Urothelium cell line (cell line): ENCODE measurements at places on chromosomes 12 and 14.

GRCh38 chr12:93237235-93237915 lies 140.3 kb upstream of the NUDT4 start:
- no peak for DNase-seq

GRCh38 chr14:31842899-31843298 lies 234.2 kb upstream of the ARHGAP5 start:
- DNase-seq, result no peak

- no peak for DNase-seq
These were observed 41.0 kb downstream of the BDKRB1 start for GRCh38 chr14:96297000-96297399.

DNA sequence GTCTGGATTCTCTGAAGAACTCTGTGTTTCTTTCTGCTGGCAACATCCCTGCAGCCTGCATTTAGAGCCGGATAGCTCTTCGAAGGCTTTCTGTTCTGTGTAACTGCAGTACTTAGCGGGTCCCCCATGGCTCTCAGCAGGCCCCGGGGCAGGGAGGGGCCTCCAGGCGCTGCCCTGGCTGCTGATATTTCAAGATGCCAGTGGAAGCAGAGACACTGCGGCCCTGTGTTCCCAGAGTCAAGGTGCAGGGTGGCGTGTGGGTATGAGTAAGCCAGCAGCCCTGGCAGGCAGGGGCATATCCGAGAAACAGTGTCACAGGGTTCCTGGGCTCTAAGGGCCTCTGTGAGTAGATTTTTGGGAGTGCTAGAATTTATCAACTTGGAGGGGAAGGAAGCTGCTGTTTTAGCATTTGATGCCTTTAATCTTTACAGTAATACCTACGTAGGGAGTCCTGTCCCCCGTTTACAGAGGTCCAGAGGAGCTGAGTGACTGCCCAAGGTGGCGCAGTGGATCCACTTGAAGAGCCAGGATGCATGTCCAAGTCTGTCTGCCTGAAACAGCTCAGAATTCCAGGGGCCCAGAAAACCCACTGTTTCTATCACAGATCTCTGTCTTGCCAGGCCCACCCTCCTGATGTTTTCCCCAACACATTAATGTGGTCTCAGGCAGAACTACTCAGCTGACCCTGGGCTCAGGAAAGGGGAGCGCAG lies 16.2 kb downstream of the ESRRB start:
- DNase-seq, result no peak

DNA sequence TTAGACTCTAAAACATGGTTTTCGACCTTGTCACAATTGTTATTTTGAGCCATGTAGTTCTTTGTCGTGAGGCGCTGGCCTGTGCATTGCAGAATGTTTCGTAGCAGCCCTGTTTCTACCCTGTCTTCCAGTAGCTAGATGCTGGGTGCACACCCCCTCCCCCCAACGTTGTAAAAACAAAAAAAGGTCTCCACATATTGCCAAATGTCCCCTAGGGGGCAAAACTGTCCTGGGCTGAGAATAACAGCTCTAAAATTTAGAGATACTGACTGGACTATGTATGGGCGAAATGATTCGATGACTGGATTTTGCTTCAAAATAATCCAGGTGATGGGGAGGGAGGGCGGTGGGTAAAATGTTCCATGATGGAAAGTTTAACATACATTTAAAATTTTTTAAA lies 126.1 kb upstream of the FUT8 start:
- no peak for DNase-seq

DNA sequence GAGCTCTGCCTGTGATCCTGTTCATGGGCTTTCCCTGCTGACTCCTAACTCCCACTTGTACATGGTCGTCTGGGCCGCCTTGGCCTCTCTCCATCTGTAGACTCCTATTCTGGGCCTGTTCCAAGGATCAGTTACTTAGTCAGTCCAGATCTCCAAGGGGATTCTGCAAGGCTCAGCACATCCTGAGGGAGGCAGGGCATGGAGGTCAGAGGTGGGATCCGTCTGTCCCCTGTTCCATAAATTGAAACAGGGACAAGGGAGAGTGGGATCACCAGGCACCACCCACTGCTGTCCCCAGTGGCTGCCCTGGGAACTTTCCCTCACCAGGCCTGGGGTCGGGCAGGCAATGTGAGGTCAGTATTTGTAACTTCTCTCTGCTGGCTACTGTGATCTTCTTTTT lies 43.5 kb downstream of the KCTD10 start:
- no peak for DNase-seq

GRCh38 chr12:88623777-88624548 lies 43.7 kb upstream of the KITLG start:
- no peak for DNase-seq

- no peak for DNase-seq
These were observed 5.7 kb downstream of the TTC6 start for GRCh38 chr14:37600880-37601741.

DNA sequence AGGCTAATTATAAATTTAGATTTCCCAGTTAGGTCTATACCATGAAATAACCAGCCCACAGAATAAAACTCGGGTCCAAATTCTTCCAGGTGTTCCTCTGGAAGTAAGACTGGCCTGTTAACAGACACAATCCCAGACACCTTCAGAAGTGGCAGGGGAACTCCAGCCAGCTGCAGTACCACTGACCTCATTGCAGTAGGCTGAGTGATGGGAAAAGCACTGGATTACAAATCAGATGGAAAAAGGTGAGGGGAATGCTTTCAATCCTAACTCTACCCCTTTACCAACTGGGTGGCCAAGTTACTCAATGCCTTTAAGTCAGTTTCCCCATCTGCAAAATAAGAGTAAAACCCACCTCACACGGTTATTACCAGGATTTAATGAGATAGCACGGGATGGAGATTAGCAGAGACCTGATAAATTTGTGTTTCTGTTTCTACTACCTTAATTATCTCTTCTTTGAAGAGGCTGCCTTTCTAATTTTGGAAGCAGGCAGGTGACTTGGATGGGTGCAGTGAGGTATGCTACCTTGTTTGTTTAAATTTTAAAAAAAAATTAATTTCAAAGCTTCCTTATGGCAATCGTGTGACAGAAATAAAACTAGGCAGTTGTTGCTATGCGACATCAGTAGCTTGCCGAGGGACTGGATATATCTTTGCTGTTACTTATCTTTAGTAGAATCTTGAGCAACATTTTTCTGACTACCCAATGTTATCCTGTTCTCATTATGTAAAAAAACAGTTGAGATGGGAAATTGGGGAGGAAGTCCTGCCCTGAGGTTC lies 167.3 kb upstream of the GRIN2B start:
- DNase-seq, result no peak

DNA sequence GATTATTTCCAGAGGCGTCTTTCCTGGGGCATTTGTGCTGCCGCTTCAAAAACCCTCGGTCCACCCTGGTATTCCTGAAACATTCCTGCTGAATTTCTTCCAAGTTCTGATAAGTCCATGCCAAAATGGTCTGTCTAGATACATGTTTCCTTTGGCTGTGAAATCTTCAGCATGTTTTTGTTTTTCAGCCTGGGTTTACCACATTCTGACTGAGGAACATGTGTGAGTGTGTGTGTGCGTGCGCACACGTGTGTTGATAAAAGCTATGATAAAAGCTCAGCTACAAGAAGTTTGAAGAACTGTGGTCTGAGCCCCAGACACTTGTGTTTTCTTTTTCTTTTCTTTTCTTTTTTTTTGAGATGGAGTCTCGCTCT lies 22.4 kb downstream of the ANKRD9 start:
- DNase-seq, result no peak

DNA sequence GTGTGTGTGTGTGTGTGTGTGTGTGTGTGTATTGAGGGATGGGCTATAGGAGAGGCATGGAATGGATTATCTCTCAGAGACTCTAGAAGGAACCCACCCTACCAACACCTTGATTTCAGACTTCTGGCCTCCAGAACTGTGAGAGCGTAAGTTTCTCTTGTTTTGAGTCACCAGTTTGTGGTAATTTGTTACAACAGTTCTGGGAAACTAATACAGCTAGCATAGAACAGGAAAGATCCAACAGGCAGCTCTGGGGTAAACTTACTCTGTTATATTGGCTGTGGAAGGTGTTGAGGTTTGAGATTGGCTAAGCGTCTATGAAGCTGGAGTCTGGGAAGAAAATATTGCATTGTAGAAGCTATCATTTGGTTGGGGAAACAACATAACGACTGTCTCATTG lies 334.3 kb downstream of the AACS start:
- no peak for DNase-seq

DNA sequence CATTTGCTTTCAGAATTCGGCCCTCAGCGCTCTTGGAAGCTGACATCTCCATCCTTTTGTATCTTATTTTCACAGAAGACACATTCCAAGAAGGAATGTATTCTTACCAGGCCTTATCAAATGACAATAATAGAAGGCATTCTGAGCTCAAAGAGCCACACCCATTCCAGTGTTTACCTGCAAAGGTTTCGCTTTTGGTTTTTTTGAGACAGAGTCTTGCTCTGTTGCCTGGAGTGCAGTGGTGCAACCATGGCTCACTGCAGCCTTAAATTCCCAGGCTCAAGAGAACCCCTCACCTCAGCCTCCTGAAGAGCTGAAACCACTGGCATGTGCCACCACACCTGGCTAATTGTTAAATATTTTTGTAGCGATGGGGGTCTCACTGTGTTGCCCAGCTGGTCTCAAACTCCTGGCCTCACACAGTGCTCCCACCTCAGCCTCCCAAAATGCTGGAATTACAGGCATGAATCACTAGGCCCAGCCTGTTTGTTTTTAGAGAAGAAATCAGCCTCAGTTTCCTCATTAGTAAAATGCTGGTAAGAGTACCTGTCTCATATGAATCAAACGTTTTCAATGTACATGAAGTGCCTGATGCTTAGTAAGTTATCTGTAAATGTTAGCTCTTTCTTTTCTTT lies 69.2 kb downstream of the SLC6A12 start:
- no peak for DNase-seq

- DNase-seq, result no peak
These were observed 9.4 kb upstream of the ARID2 start for GRCh38 chr12:45720069-45720468.

GRCh38 chr12:26878661-26879119 lies 45.7 kb upstream of the ITPR2 start:
- no peak for DNase-seq

DNA sequence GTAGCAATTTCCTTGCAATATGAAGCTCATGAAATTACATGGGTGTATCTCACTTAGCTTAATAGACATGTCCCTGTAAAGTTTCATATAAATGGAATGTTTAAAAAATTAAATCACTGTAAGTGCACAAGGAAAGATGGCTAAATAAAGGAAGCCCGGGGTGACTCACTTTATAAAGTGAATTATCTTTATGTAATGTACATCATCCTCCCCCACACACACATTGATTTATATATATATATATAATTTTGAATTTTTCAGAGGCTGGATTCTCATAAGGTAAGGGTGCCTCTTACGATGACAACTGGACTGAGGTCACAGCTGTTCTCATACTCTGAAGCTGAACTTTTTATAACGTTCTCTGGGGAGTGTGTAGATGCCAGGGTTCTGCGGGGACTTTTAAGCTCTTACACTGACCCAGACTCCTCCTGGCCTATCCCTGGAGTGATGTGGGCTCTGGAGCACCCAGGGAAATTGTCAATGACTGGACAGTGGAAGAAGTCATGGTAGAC lies 108.7 kb upstream of the HIF1A start:
- no peak for DNase-seq

- no peak for DNase-seq
These were observed 328.0 kb downstream of the NRXN3 start for GRCh38 chr14:78498062-78498595.

DNA sequence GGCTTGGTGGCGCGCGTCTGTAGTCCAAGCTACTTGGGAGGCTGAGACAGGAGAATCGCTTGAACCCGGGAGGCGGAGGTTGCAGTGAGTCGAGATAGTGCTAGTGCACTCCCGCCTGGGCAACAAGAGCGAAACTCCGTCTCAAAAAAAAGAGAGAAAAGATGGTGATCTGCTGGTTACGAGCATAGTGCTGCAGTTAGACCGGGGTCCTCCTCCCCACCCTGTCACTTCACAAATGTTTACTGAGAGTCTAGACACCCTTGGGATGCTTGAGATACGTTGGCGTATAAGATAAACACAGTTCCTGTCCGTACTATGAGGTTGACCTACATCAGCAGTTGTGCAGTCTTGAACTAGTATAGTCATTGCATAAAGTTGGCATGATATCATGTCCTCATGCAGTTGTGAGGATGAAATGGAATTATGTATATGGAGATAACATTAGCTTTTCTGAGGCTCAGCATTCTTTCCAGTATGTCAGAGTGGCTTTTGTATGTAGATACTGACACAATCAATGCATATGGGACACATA lies 787 bp downstream of the ACAD10 start:
- DNase-seq, result no peak

GRCh38 chr14:90720832-90721231 lies 95.4 kb downstream of the TTC7B start:
- no peak for DNase-seq

- DNase-seq, result no peak
These were observed 28.9 kb downstream of the RTRAF start for GRCh38 chr14:52018252-52018651.

DNA sequence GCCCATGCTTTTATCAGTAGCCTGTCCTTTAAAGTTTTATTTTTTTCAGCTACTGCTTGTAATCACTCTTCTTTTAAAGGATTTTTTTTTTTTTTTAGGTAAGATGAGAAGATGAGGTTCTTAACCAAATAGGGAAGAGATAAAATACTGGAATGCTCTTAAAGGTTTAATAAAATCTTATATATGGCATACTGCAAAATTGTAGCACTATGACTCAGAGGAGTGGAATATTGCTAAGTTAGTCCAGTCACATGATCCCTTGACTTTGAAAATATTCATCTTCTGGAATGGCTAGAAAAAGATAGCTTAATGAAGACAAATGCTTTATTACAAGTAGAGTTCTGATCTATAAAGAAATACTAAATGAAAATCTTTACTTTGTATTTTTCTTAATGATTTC lies 116.6 kb downstream of the NAV3 start:
- no peak for DNase-seq

- no peak for DNase-seq
These were observed 422.3 kb downstream of the VRK1 start for GRCh38 chr14:97219431-97220017.

GRCh38 chr14:37583358-37584210 lies 11.5 kb downstream of the FOXA1 start:
- DNase-seq, result no peak

DNA sequence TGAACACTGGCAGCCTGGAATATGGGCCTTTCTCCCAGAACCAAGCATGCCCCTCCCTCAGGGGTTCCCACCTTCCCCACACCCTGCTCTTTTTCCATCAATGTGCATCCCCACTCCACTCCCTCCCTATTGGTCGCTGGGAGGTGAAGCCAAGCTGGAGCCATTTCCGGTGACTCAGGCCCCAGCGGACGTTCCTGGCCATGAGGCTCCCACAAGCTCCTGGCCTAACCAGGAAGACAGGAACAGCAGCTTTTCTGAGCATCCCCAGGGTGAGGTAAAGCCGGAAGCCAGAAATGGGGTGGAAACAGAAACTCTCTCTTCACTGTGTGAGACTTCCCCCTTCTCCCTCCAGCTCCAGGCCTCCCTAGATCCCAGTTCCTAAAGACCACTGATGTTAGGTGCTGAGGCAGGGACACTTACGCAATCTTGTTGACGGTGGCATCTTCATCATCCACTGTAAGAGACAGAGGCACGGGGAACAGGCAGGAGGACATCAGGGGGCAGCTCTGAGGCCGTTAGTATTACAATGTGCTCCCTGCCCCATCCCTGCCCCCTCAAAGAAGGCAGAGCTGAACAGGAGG lies 5.1 kb downstream of the LMBR1L start:
- no peak for DNase-seq
